ENCODE measurements at places on chromosomes 5 and 9.

DNA sequence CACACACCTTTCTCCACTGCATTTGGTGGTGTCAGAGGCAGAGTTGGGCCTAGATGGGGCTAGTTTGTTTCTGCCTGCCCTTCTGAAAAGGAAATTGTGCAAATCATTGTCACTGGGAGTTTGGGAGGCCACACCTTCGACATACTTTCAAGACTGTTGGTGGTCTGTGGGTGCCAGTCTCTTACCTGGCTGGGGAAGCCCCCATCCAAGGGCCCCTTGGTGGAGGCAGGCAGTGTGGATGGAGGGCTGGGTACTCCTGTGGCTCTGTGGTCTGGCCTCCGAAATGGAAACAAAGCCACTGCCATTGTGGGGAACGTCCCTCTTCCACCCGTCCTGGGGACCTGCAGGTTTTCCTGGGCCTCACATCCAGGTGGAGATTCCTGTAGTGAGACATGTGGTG is 10.9 kb upstream of the PHYHD1 start:
- no peak for DNase-seq

- no peak for DNase-seq
These were observed 29.5 kb downstream of the GNAQ start for GRCh38 chr9:78001946-78002731.

DNA sequence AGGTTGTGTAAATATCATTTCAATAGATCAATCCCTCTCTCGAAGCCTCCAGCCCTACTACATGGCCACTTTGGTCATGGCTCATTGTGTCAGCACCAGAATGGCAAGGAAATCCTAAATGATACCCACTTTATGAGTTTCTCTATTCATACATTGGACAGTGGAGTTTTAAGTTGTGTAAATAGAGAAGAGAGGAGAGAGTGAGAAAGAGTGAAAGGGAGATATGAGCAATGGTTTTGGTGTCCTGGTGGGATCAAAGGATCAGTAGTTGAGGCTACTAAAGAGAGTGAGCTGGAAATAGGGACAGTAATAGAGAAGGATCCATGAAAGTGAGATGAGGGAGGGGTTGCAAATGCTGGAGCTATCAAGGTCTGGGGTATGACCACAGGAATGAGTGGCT is 31.5 kb upstream of the GZMA start:
- no peak for DNase-seq

- DNase-seq, result no peak
These were observed 376.0 kb upstream of the IRX2 start for GRCh38 chr5:3127423-3127911.

DNA sequence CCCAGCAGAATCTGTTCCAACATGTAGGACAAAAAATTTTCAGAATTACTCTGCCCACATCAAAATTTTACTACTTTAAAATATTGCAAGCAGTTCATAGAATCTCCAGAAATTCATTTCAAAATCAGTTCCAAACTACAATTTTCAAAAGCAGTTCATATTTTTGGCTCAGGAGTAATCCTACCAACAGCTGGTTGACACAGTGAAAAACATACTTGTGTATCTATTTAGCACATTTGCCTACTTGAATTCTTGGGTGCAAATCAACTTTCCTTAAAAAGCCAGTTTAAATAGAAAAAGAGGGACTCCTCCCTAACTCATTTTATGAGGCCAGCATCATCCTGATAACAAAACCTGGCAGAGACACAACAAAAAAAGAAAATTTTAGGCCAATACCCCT is 31.5 kb downstream of the SOX30 start:
- no peak for DNase-seq

- DNase-seq, result no peak
These were observed 6.1 kb downstream of the RPS14 start for GRCh38 chr5:150443242-150444075.

GRCh38 chr5:31581498-31582099 is 49.5 kb downstream of the C5orf22 start:
- DNase-seq, result no peak

DNA sequence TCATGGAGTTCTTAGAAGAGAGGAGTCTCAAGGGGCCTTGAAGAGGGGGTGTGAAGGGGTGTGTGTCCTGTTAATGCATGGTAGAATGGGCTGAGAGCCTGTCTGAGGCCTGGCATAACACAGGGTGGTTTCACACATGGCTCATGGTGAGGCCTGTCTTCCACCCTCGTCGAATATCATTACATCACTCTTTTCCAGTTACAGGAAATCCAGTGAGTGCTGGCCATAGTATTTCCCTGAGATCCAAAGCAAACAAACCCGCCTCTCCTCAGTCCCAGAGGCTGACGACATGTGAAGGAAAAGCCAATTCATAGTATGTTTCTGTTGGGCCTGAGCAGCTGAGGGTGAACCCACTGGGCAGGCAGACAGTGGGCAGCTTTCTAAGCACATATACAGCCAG is 159.4 kb upstream of the NR3C1 start:
- no peak for DNase-seq

- DNase-seq, result no peak
These were observed 164.4 kb downstream of the ZSWIM6 start for GRCh38 chr5:61496446-61496845.
